ENCODE measurements at places on chromosomes 11 and 22.

GRCh38 chr11:106988151-106989077 is 29.9 kb downstream of the GUCY1A2 start:
- DNase-seq: no peak

DNA sequence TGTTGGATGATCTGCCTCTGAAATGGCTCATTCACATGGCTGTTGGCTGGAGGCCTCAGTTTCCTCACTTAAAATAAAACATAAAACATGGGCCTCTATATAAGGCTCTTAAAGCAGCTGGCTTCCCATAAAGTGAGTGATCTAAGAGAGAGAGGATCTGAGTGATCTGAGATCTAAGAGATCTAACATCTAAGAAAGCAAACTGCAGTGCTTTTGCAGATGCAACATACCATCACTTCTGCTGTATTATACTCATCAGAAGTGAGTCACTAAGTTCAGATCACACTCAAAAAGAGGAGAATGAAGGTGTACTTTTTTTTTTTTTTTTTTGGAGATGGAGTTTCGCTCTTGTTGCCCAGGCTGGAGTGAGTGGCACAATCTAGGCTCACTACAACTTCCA is 18.1 kb upstream of the HSPA8 start:
- no peak for DNase-seq

DNA sequence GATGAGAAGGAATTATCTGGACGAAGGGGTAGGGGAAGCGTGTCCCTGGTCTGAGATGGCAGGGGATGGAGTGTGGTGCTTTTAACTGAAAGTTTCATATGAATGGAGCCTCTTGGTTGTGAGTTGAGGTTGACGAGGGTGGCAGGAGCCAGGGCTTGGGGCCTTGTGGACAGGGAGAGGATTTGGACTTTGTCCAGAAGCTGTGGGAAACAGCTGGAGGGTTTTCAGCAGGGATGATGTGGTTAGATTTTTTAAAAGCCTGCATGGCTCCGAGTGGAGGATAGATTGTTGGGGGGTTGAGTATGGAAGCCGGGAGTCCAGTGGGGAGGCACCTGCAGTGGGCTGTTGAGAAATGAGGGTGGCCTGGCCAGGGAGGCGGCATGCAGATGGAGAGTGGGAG is 24.8 kb downstream of the MYO7A start:
- DNase-seq: no peak

GRCh38 chr11:101931692-101932091 is 15.4 kb upstream of the ANGPTL5 start:
- DNase-seq: no peak

GRCh38 chr22:17655289-17655688 is 16.7 kb downstream of the BCL2L13 start:
- no peak for DNase-seq

GRCh38 chr11:13288375-13289029 is 10.9 kb downstream of the BMAL1 start:
- DNase-seq: no peak

- DNase-seq: no peak
These were observed 729.8 kb upstream of the ANO3 start for GRCh38 chr11:25602149-25602548.

GRCh38 chr11:73394416-73395296 is 18.5 kb downstream of the RELT start:
- no peak for DNase-seq

DNA sequence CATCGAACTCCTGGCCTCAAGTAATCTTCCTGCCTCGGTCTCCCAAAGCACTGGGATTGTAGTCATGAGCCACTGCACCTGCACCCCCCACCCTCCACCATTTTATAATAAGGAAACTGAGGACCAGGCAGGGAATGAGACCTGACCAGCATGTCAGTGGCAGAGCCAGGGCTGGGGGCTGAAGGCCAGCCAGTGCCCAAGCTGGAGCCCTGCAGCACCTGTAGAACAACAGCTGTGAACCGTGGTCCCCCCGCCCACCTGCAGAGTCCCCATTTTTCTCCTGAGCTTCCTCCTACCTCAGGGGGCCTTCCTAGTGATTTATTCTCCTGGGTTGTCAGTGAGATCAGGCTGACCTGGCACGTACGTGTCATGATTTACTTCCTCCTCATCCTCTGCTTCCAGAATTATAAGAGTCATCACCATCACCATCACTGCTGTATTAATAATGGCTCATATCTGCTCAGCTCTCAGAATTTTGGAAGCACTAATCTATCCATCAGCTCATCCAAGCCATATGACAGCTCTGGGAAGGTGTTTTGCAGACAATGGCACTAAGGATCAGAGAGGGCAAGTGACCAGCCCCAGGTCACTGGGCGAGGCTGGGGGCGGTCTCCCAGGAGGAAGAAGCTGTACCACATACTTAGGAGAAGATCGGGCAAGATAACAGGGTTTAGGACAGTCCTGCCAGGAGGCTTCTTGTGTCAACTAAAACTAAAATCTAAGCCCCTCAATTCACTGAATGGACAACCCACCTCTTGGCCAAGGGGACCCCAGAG is 5.5 kb upstream of the SLCO2B1 start:
- DNase-seq: no peak

DNA sequence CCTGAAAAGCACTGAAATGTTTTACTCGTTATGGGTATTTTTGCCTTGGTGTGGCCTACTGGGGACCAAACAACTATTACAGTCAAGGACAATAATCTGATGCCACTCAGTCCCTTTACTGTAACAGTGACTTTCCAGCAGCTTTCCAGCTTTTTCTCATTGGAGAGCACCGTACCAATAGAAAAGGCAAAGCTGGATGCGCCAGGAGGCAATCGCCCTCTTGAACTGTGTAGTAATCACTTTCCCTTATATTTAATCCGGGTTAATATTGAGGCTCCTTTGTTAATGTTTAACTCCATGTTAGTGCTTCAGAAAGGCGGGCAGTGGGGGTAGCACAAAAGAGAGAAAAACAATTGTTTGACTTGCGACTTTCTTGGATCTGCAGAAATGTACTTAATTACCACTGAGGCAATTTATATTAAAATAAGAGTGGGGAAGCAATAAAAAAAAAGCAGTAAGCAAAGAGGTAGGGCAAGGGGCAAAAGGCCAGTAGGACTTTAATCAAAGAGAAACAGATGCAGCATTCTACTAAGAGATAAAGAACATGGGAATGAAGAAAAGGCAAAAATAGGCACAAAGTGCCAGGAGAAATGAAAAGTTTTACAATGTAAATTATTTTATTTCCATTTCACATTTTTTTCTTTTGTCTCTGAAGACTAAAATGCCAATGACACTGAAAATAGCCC is 81.6 kb downstream of the LRRC4C start:
- DNase-seq: no peak

DNA sequence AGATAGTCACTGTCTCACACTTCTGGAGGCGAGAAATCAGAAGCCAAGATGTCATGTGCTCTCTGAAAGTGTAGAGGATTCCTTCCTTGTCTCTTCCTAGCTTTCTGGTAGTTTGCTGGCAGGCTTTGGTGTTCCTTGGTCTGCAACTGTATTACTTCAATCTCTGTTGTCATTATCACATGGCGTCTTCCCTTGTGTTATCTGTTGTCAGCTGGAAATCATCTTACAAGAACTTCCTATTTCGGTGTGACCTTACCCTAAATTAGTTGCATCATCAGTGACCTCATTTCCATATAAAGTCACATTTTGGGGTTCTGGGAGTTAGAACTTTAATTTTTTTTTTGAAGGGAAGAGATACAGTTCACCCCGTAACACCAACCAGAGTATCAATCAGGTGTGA is 3.3 kb upstream of the LIN7C start:
- no peak for DNase-seq

DNA sequence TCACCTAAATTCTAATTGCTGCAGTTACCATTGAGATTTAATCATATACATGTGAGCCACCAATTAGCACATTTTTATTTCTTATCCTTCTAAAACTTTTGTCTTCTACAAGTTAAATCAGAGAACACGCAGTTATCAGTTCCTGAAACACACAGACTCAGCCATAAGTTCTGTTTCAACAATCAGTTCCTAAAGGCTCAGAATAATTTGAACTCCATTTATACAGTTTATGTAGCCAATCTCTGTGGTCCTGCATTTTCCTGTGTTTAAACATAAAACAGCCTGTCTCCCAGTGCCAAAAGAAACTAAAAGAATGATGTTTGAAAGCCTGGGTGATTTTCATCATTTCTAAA is 2.9 kb downstream of the PLAAT3 start:
- no peak for DNase-seq

GRCh38 chr22:32699686-32700085 is 101.8 kb upstream of the TIMP3 start:
- DNase-seq: no peak

DNA sequence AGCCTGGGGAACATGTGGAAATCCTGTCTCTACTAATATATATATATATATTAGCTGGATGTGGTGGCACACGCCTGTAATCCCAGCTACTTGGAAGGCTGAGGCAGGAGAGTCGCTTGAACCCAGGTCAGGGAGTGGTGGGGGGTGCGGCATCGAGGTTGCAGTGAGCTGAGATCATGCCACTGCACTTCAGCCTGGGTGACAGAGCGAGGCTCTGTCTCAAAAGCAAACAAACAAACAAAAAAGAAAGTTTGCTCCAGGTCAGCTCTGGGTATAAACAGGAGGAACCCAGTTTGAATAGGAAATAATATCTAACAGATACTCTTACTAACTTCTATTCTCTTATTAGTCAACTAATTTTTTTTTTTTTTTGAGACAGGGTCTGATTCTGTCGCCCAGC is 34.3 kb upstream of the CECR2 start:
- no peak for DNase-seq

GRCh38 chr11:86629045-86629706 is 43.2 kb downstream of the ME3 start:
- DNase-seq: no peak

DNA sequence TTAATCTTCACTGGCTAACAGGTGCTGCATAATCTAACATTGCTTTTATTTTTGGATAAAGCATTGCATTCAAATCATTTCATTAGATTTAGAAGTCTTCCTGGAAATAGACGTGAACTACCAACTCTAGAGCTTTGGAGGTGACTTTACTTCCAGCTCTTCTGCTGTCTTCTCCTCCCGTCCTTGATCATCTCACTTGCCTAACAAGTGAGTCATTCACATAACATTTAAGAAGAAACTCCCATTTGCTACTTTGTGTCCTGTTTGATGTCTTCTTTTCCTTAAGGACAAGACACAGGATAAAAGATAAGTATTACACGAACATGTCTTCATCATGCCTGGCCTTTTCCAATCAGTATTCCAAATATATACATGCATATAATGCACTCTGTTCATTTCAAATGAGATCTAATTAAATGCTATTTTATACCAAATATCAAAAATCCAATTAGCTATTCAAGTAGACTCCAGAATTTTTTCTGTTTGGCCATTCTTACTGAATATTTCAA is 88.3 kb downstream of the BDNF start:
- no peak for DNase-seq

DNA sequence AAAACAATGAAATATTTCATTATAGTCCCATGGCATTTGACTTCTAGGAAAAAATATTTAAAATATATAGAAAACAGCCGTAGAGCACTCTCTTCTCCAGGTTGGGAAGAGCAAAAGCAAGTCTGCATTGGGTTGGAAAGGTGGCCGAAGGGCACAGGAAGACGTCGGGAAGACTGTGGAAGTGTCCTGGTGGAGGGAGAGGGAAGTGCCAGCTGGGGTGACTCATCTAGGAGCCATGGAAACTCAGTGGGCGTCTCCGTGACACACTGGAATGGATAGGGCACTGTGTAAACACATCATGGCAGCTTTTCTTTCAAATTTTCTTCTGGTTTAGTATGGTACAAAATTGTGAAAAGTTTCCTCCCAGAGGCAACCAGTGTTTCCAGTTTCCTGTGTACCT is 12.7 kb downstream of the GTPBP1 start:
- DNase-seq: no peak

Measured in activated CD8-positive, alpha-beta memory T cell treated with anti-CD3 and anti-CD28 coated beads, Interleukin-2, amount 50 U/mL, for 4 hours (primary cell).